Pulmonary artery endothelial cell (primary cell): ENCODE measurements at places on chromosomes 12 and 14.

DNA sequence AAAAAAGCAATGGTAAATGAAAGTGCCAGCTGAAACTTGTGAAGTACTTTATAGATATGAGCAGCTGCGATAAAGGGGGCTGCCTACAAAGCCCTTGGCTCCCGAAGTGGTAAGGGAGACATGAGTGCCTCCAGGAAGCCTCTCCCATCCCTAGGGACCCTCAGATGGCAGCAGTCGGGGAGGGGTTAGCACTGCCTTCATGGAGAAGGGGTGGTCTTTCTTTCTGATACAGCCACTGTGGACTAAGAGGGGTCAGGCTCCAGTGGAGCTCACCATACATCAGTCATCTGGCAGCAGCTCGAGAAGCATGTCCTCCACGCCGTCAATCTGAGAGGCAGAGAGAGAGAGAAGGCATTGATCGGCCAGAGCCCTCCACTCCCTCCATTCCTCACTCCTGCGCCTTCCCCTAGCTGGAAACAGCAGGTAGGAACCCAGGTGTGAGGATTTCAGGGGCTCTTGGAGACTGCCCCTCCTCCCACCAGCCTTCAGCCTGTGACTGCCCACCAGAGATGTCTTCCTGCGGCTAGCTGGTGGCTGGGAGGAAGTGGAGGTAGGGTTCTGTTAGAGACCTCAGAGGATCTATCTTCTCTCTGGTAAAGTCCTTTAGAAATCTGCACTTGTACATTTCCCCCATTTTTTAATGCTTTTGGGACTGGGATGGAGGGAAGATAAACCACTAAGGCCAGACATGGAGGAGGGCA is 2.3 kb downstream of the TCL1A start:
- DNase-seq: no peak

DNA sequence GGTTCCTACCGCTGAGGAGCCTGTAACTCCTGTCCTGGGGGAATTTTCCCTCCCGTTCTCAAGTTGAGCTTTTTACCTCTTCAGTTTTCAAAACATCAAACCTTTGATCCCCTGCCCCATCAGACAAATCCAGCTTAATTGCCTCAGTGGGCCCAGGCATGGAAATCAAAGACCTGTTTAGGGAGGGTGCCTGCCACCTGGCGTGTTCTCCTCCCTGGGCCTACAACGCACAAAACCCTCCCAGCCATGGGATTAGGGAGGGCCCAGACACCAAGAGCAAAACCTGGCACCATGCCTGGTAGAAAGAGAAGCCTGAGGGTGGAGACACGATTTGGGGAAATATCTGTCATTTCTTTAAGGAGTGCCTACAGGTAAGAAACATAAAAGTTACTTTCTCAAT is 672.9 kb downstream of the BCL11B start:
- DNase-seq: no peak

GRCh38 chr12:113420996-113421595 is 1.1 kb upstream of the SDSL start:
- DNase-seq: no peak

DNA sequence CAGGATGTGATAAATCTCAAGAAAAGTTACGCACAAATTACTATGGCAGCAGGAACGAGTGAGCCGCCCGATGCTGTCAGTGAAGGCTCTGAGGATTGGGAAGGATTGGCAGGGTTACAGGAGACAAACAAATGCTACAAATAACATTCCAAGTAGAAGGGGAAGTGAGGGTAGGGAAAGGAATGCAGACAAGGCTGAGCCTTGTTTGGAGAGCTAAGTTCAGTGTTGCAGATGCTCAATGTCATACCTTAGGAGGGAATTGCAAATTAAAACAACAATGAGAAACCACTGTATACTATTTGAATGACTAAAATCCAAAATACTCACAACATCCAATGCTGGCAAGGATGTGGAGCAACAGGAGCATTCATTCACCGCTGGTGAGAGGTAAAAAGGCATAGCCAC is 1.3 kb downstream of the CLEC9A start:
- peak; percentile 99 for DNase-seq

- no peak for DNase-seq
Measured at GRCh38 chr14:92615451-92615850, 101.9 kb downstream of the RIN3 start.

DNA sequence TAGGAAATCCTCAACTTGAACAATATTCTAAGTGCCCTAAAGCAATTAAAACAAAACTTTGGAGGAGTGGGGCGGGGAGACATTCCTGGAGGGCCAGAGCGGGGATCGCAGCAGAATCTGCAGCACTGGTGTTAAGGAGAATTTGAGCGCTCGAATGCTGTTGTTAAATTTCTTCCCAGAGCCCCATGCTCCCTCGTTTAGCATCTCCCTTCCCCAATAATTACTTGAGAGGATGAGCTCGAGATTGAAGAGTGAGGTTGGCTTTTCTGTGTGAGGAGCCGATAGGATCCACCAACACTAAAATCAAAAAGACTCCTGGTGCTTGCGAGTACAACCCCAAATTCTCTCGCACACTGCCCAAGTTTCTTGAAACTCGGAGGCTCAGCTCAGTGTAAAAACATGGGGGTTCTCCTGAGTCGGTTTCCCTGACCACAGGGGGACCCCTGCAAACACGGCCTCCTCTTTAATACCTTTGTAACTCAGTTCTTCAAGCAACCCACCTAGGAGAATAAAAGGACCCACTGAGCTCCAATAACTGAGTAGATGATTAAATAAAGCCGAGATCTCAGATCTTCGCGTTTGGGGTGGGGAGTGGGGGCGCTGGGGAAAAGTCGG is 10.2 kb upstream of the FOXG1 start:
- no peak for DNase-seq

DNA sequence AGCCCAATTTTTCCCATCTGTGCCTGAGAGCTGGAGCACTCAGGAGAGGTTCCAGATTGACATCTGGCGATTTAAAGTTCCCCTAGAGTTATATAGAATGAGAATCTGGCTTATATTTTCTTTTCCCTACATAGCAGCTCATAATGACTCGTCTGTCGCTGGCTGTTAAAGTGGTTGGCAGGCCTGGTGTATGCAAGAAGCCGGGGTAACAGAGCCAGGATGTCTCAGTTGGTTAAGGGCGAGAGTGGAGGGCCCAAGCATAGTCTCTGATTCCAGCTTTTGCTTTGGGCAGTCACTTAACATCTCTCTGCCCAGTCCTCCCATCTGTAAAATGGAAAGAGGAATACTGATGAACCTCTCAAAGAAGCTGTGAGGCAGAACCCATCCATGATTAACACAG is 751.6 kb downstream of the NOVA1 start:
- DNase-seq: no peak

DNA sequence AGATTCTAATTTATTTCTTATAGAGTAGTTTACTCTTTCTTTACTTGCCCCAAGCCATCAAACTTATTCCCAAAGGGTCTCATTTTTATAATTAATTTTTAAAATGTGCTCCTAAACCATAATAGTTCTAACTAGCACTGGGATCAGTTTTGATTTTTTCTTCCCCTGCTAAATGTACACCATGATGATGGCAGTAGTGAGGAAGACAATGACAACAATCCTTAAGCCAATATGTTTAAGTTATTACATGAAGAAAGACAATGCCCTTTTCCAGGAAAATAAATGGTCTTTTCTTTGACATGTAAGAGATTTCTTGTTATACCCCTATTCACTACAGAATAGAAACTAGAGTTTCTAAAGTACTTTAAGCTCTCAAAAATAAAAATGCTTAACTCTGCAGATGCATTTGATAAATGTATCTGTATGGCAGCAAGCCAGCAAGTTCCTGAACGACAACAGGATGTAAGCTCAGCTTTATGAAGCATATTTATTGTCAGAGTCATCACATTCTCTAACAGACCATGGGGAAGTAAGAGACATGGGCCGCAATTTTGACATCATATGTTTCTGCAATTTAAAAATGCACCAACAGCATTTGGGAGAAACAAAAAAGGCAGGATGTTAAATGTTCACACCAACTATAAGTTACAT is 36.0 kb upstream of the SNX6 start:
- DNase-seq: peak; percentile 87

DNA sequence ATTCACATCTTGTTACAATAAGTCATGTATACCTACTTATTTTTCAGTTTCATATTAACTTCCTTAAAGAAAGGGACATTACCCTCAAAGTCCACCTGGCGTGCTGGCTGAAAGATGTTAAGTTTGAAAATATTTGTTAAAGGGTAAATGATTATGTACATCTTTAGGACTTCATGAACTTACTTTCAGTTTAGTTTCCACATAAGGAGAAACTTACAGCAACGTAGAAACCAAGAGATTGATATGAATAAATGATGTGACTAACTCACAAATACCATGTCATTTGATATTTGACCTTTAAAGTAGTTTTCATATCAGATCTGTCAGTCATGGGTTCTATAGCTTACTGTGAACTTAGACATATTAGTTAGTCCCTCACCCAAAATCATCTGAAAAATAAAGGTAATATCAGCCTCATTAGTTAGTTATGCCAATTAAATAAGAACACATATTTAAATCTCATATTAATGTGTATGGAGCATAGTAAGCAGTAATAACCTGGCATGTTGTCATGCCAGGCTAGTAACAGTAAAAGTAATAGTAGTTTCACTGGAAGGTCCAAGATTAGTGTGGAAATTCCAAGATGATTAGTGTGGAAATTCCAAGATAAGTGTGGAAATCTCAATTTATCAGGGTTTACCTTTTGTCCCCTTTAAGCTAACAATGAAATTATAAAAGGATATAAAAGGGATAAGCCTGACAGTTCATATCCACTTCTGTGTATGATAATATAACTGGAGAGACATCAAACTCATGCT is 1.9 kb upstream of the CLEC2D start:
- DNase-seq: no peak

DNA sequence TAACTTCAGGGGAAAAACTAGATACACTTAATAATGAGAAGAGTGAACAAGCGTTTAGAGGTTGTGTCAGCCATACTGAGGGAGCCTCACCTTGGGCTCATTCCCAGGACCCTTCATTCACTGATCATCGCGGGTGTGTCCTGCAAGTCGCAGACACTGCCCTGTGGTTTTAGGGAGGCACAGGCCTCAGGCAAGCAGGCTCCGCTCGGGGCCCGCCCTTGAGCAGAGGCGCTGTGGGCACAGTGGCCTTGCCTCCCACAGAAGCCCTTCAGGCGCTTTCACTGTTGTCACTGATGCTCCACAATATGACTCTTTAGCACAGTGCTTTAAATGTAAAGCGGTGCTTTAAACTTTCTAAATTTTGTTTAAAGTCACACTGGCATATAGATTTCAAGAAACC is 67.4 kb downstream of the DDX51 start:
- no peak for DNase-seq

DNA sequence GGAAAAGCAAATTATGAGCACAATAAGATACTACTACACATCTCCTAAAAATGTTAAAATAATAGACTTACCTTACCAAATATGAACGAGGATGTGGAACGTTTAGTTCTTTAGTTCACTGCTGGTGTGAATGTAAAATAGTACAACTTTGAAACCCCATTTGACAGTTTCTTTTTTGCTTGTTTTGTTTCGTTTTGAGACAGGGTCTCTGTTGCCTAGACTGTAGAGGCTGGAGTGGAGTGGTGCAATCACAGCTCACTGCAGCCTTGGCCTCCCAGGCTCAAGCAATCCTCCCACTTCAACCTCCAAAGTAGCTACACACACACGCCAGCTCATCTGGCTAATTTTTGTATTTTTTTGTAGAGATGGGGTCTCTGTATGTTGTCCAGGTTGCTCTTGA is 136.4 kb upstream of the FAR2 start:
- no peak for DNase-seq

DNA sequence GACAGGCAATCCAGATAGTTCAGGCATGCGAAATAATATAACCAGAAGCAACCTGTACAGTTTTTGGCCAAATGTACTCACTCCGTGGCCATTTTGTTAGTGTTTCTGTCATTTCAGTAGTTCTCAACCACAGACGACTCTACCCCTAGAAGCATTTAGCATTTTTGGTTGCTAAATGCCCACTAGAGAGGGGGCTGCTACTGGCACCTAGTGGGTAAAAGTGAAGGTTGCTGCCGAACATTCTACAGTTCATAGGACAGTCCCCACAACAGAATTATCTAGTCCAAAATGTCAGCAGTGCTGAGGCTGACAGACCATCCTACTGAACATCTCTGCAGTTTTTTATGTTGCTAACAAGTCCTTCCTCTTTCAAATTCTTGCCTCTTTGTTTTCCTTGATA is 107.4 kb downstream of the TSHR start:
- no peak for DNase-seq

DNA sequence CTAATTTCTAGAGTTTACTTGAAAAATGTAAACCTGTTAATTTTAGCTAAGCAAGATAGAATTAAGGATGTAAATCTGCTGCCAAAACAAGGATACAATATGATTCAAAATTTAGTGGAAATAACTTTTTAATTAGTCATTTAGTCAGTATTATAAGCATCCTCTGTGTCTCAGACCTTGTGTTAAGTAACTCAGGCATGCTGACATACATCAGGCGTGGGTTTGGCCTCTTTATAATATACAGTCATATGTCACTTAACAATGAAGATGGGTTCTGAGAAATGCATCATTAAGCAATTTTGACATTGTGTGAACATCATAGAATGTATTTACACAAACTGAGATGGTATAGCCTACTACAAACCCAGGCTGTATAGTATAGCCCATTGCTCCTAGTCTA is 386.9 kb downstream of the ZFP36L1 start:
- no peak for DNase-seq

DNA sequence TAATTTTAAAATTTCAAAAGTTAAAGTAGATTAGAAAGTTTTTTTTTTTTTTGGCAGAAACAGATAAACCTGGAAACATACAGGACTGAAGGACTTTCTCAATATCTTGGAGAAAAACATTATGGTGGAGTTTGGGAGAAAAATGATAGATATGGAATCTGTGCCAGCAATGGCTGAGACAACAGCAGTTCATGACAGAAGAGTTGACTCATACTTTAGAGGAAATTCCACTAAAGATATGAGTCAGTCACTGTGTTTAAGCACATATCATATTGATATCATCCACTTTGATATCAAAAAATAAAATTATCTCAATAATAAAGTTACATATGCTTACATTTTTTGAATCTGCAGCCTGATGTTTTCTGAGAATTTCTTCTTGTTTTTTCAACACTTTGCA is 193.9 kb upstream of the OR4E1 start:
- peak; percentile 63 for DNase-seq
